Naive thymus-derived CD4-positive, alpha-beta T cell (primary cell): ENCODE measurements at places on chromosomes 3 and 15.

- no peak for DNase-seq
These were observed 11.2 kb upstream of the ALCAM start for GRCh38 chr3:105355408-105356061.

DNA sequence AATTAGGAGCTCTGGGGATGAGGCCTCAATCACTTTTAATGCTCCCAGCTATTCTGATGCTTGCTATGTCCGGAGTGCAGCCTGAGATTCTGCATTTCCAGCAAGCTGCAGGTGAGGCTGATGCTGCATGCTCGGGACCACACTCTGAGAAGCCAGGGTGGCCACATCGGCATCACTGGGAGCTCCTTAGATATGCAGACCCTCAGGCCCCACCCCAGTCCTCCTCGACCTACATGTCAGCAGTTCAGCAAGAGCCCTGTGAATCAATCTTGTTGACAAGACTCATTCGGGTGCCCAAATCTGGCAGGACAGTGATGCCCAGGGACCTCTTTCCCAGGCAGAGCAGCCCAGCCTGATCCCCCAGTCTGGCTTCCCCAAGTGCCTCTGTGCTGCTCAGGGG is 44.1 kb upstream of the LCTL start:
- DNase-seq: no peak

- no peak for DNase-seq
These were observed 97.4 kb upstream of the PLXND1 start for GRCh38 chr3:129703913-129704312.

- DNase-seq: no peak
These were observed 37.7 kb upstream of the HES1 start for GRCh38 chr3:194098081-194098842.

DNA sequence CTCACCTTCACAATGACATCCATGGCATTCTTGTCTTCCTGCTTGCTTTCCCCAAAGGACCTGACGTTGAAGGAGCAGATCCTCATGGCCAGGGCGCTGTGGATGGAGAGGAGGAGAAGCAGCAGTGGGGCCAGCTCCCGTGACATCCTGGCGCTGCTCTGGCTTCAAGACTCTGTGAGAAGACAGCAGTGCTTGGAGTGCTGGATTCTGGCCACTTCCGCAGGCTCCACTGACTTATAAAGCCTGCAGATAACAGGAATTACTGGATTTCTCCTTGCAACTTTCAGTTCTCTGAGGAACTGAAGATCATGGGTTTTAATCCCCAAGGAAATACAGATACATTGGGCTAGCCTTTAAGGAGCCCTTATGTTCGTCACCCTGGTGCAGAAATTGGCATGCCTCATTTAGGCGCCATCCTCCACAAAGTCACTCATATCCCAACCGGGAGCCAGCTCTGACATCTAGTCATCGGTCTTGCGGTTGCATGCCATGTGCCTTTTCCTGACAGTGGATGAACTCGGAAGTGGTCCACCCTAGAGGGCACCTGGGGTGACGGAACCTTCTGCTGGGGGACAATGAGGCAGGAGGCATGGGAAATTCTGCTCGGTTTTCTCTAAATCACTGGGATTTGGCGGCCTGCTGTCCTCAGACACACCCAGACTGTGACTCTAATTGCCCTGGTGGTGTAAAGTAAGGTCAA is at the start of gene DNASE1L3:
TSS of gene DNASE1L3 (minus strand) at position 212 of the 700 bp plus-strand sequence. CDS start at position 146, 66 bp downstream.
- DNase-seq: no peak
